ENCODE measurements at places on chromosomes 7 and 10. TPM values are rescaled to one million over a fixed set of nuclear protein-coding genes. Genes with fewer than 3 reads are reported as not detected.

PLEKHS1 gene
- total RNA-seq: 0.07 TPM

BLNK gene
- total RNA-seq: not detected

NPTX2 gene
- total RNA-seq: 0.09 TPM

OR6V1 gene
- total RNA-seq: not detected

SPDYE17 gene
- not detected for total RNA-seq

RBM20 gene
- total RNA-seq: 1.4 TPM

ZNF248 gene
- 3.8 TPM for total RNA-seq

COL13A1 gene
- total RNA-seq: 0.33 TPM

SRRM3 gene
- total RNA-seq: 5.7 TPM

ELFN1 gene
- total RNA-seq: 0.35 TPM

AKR1C2 gene
- 3,473 TPM for total RNA-seq

HILPDA gene
- 21.3 TPM for total RNA-seq

FAM131B gene
- 0.50 TPM for total RNA-seq

SORCS3 gene
- not detected for total RNA-seq

PTPN20 gene
- 3.1 TPM for total RNA-seq

A1CF gene
- total RNA-seq: 0.11 TPM

Data from A549 treated with RU486 at 1 μM for 4 hours (cell line).